ENCODE measurements at places on chromosomes 7 and 10. TPM values are rescaled to one million over a fixed set of nuclear protein-coding genes. Genes with fewer than 3 reads are reported as not detected.

DNA sequence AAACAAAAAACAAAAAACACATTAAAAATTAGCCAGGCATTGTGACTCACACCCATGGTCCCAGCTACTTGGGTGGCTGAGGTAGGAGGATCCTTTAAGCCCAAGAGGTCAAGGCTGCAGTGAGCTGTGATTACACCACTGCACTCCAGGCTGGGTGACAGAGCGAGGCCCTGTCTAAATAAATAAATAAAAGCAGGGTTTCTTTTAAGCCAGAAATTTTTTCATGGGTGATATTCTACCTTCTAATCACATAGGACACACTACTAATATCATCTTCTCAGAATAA lies 14.2 kb upstream of the SVIL start:
- no peak for DNase-seq

Gene VGF
- polyA plus RNA-seq, result 0.29 TPM

DNA sequence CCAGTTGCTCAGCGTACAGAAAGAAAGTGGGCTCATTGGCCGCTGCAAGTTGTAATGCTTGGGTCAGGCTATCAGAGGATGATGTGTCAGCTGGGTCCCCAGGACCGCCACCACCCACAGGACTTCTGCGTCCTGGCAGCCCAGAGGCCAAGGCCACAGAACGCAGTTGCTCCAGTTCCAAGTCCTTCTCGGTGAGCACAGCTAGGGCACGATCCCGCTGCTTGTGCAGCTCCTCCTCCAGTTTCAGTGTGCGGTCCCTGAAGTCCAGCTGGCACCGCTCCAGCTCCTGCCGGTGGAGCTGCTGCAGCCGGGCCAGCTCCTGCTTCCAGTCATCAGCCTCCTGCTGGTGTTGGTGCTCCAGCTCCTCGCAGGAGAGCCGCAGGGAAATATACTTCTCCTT lies 3.0 kb downstream of the GCC1 start:
- no peak for DNase-seq

- no peak for DNase-seq
Measured at GRCh38 chr10:35299016-35299415, 37.3 kb upstream of the CCNY start.
